HEK293T (cell line): ENCODE measurements at places on chromosomes 6 and 20.

GRCh38 chr6:149964308-149965193, 808 bp downstream of the ULBP1 start:
- DNase-seq, result no peak

GRCh38 chr6:87103977-87104601, 9.2 kb upstream of the CGA start:
- DNase-seq, result no peak

DNA sequence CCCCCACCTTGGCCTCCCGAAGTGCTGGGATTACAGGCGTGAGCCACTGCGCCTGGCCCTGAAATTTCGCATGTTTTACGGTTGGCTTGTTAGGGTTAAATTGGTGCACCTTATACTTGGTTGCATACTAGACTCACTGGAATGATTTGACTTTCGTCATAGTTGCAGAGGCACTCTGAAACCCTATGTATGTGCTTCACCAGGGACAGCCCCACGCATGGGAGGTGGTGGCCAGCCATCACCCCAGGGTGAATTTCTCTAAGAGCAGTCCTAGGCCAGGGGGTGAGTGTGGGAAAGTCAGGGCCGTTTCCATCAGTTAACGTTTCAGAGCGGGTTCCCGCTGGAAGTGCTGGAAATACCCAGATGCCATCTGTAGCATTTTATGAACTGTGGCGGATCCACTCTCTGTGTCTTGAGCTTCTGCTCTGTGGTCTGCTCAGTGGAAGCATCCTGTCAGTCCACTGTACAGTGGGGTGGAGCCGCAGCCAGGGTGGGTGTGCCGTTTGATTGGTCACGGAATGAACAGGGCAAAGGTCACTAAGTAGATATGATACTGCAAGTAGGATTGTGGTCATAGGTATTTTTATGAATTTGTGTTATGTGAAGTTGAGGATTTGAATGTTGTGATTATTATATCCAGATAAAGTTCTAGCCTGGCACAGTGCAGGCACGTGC, 13.2 kb downstream of the DNAJC5 start:
- DNase-seq, result no peak

GRCh38 chr6:30121446-30122366, 8.8 kb upstream of the TRIM31 start:
- DNase-seq, result no peak

DNA sequence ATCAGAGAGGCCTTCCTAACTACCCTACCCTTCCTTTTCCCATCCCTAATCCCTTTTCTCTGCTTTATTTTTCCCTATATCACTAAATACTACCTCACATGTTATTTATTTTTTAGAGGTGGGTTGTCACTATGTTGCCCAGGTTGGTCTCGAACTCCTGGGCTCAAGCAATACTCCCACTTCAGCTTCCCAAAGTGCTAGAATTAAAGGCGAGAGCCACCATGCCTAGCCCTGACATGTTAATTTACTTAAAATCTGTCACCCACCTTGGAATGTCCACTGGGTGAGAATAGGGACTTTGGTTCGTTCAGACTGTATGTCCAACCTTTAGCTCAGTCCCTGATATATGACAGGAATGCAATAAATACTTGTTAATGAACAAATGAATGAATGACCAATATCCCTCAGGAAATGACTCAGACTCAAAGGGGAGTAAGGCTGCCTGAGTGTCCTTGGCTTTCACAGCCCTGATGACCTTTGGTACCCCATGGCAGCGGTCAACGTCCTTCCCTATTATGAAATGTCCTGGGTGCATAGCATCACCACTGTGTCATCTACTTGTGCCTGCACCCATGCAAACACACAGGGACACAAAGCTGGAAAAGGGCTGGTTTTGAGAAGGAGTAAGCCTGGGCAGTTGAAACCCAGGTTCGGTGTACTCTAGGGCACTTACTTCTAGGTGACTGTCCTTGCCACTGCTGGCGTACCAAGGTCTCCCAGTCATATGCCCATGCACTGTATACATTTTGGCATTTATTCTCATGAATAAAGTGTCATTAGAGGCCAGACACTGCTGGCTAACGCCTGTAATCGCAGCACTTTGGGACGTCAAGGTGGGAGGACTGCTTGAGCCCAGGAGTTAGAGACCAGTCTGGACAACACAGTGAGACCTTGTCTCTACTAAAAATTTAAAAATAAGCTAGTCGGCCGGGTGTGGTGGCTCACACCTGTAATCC, 26.5 kb downstream of the BCL2L1 start:
- DNase-seq, result no peak

DNA sequence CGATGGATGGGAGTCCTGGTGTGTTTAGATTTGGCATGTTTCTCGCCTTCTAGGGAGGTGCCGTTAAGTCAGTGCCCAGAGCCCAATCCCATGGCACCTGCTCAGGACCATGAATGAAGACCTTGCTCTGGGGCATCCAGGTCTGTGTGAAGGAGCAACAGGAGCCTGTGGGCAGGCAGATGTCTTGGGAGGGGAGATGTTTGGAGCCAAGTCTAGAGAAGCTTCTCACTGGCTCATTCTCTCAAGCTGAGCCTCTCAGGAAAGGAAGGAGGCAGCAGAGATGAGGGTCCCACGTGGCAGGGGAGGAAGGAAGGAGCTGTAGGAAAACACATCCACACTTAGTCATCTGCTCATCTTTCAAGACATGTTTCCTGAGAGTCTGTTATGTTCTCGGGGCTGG, 9.5 kb upstream of the SIRPB1 start:
- DNase-seq, result no peak

DNA sequence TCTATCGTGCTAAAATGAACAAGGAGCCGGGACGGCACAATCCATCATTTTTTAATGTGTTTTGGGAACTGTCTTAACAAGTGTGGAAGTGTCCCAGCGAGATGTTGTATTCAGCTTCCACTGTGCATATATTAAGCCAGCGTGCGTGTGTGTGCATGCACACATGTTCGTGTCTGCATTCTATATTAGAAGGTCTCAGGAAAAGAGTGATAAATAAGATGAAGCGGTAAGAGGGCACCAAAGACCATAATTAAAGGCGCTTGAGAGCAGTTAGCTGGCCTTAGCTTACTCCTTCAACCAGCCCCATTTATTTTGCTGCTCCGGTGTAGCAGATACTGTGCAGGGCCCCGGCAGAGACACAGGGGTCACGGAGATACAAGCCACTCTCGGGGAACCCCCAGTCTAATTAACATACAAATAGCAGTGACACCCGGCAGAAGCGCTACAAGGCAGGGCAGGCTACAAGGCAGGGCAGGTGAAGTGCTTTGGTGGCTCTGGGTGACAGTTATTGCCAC, 206.5 kb upstream of the RREB1 start:
- DNase-seq, result no peak

DNA sequence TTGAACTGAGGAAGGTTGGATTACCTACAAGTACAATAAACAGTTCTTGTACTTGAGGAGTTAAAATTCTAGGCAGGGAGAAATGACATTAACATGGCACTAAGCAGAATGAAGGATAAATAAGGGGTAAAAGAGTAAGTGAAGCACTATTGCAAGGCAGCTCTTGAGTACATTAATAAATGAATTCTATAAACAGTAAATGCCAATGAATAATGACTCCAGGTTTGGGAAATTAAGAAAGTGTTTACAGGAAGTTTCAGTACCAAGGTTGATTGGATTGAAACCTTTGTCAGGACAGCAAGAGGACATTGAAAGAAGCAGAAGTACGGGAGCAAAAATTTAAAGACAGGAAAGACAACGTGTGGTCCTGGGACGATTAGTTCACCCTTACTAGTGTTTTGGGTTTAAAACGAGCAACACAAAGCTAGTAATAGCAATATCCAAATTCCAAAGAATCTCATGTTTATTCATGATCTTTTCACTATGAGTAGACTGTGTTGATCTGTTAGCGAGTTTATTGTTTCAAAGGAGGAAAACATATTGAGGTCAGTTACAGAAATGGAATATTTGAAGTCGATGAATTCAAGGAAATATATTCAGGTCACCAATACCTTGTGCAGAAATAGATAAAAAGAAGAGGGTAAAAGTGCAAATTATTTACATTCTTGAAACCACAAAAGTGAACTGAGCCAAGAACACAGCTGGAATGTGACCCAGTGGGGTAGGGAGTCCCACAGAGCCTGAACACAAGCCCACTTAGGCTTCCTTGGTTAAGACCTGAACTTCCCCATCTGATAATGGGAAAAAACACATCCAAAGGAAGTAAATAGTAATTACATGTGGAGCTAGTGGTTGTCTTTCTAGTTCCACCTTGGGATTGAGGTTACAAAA, 80.8 kb downstream of the MKKS start:
- no peak for DNase-seq

- DNase-seq, result no peak
Measured at GRCh38 chr6:1601158-1602048, 8.3 kb upstream of the FOXC1 start.
